Stimulated activated CD4-positive, alpha-beta T cell treated with anti-CD3 and anti-CD28 coated beads, Interleukin-4, amount 100 ng/mL, for 4 hours (primary cell): ENCODE measurements at places on chromosomes 11 and 22.

DNA sequence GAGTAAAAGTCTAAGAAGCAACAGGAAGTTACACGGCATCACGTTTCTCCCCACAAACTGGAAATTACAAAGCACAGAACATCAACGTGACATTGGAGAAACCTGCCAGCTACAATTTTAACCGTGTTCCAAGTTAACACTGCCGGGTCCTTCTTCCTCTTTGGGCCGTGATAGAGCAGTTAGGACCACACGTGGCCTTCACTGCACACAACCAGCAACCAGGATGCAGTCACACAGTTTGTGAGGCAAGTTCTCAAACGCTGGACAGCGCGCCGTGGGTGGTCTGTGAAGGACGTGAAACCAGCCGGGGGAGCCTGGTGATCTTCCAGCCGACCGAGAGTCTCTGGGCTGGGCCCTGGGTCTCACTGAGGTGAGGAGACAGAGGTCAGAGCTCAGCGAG is 14.6 kb downstream of the C11orf21 start:
- no peak for DNase-seq

DNA sequence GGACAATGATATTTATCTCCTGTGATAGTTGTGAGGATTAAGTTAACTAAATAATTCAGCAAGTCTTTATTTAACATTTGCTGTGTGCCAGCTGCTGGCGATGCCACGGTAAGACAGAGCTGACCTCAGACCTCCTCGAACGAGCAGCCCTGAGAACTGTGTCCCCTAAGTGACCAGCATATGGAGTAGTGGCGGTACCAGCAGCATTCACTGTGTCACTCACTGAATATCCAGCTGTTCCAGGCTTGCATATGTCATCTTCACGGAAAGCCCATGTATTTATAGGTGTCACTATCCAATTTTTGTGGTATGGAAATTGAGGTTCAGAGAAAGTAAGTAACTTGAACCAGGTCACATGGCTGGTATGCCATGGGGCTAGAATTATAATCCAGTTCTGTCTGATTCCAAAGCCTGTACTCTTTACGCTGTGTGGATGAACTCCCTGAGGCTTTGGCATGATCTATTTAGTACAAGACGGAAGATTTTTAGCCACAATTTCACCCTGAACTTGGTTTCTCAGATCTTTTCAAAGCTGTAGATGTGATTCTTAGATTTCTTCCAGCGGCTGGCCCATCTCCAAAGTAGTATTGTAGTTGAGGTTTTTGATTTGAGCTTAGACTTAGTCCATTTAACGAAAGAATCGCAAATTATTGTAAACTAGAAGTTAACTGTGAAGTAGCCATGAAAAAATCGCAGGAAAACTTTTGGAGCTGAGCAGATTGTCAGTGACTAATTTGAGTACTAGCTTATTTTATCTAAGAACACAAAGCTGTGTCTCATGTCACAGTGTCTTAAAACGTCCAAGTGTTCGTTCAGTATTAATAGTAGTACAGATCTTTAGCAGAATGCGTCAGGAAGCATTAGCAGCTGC is 49.4 kb upstream of the MYO18B start:
- no peak for DNase-seq

DNA sequence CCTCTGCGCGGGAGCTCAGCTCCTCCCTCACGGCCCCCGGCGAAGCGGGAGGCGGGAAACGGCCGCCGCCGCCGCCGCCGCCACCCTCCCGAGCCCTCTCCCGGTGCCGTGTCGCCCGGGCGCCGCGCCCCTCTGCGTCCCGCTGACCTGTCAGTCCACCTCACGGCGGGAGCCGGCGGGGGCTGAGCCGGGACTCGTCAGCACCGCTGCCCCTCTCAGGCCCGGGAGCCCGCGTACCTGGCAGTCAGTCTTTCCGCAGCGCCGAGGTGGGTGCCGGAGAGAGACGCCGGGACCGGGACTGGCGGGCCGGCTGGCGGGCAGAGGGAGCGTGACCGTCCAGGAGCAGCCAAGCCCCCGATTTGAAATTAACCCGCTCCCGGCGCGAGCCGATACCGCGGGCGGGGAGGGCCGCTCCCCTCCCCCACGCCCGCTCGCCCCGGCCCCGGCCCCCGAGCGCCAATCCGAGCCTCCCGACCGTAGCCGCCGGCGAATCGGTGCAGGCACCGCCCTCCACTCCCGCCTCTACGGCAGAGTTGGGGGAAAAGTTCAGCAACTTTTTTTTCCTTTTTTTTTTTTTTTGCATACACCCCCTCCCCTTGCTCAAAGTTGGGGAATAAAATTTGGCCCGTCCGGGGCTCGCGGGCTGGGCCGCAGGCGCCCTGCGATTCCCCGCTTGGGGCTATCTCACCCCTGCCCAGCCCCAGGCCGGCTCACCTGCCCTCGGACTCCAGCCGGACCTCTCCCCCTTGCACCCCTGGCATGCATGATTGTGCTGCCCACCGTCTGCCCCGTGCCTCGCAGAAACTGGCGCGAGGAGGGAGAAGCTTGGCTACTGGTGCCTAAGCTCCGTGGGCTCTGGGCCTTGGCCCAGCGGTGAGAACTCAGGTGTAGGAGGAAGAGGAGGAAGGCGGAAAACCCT is 774 bp upstream of the E2F8 start:
- DNase-seq = no peak

- no peak for DNase-seq
Observed at GRCh38 chr22:29030016-29030617, 31.5 kb downstream of the C22orf31 start.

- peak; percentile 20 for DNase-seq
Observed at GRCh38 chr11:47234669-47235100, 13.9 kb downstream of the ACP2 start.
